Activated T-helper 2 cell treated with anti-CD3 and anti-CD28 coated beads, Interferon-gamma antibody, Interleukin-2, Interleukin-4, amounts not matched to agents 10 μg/mL and 5 μg/mL and 100 μg/mL, durations not matched to agents 14 hours and 24 hours and 36 hours (primary cell): ENCODE measurements at places on chromosomes 1 and 21.

GRCh38 chr1:111615870-111616715, 3.5 kb upstream of the RAP1A start:
- no peaks in the 10 kb centered on the region for H3K27me3 ChIP-seq
- H3K4me1 ChIP-seq = peaks cover 41% of the 10 kb centered on the region
- peaks cover 10% of the 10 kb centered on the region for H3K36me3 ChIP-seq
- peak overlapping the region; percentile 84 for H3K27ac ChIP-seq

DNA sequence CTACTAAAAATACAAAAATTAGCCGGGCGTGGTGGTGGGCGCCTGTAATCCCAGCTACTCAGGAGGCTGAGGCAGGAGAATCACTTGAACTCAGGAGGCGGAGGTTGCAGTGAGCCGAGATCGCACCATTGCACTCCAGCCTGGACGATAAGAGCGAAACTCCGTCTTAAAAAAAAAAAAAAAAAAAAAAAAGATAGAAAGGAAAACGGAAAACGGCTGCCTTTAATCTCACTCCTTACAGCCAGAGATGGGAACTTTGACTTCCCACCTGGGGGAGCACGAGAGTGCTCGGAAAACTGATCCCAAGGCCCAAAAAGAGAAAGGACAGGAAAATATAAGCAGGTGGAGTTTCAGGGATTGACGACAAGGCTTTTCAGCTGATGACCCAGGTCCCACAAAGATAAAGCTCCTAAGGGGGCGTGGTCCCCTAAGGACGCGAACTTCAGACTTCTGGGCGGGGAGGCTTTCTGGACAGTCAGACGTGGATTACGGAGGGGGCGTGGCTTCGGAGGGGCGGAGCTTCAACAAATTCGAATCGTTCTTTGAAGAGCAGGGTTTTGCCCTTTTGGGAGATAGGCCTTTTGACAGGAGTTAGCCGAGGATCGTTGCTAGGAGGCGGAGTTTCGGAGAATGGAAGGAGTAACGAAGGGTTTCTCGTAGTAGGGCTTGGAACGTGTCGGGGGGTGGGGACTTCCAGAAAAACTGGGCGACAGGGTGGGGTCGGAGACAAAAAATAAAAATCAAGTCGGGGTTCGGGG, 958 bp upstream of the CKS1B start:
- H3K4me1 ChIP-seq = peaks cover 36% of the 10 kb centered on the region
- no peaks in the 10 kb centered on the region for H3K27me3 ChIP-seq
- no peak overlapping the region for H3K27ac ChIP-seq
- H3K4me3 ChIP-seq = no peak overlapping the region
- peak; percentile 92 for DNase-seq
- H3K36me3 ChIP-seq = peaks cover 33% of the 10 kb centered on the region

GRCh38 chr1:42340901-42341300, 5.9 kb upstream of the FOXJ3 start:
- H3K4me1 ChIP-seq = peaks cover 12% of the 10 kb centered on the region
- DNase-seq = no peak
- H3K27me3 ChIP-seq = peaks cover 2% of the 10 kb centered on the region

DNA sequence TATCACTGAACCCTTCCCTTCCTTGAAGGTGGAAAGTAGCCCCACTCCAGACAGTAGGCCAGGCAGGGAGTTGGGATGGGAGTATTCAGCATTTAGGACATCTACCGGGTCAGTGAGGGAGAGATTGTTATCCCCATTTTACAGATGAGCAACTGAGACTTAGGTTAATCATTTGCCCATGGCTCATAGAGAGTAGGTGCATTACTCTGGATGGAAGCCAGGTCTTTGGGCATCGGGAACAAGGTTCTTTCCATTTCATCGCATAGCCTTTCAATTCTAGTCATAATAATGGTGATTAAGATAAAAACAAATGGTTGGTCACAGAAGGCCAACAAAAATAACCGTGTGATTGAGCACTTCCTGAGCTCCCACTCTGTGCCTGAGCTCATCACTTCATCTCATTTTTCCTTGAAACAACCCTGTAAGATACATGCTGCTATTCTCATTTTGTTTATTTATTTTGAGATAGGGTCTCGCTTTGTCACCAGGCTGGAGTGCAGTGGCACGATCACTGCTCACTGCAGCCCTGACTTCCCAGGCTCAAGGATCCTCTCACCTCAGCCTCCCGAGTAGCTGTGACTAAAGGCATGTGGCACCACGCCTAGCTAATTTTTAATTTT, 64.8 kb downstream of the NAV1 start:
- no peak overlapping the region for H3K27ac ChIP-seq
- H3K27me3 ChIP-seq = no peaks in the 10 kb centered on the region
- H3K4me1 ChIP-seq = no peaks in the 10 kb centered on the region
- no peak for DNase-seq
- no peak overlapping the region for H3K4me3 ChIP-seq

- no peaks in the 10 kb centered on the region for H3K27me3 ChIP-seq
- peaks cover 15% of the 10 kb centered on the region for H3K36me3 ChIP-seq
- DNase-seq = no peak
- no peak overlapping the region for H3K4me3 ChIP-seq
Measured at GRCh38 chr1:10490286-10490970, 15.7 kb downstream of the PEX14 start.

DNA sequence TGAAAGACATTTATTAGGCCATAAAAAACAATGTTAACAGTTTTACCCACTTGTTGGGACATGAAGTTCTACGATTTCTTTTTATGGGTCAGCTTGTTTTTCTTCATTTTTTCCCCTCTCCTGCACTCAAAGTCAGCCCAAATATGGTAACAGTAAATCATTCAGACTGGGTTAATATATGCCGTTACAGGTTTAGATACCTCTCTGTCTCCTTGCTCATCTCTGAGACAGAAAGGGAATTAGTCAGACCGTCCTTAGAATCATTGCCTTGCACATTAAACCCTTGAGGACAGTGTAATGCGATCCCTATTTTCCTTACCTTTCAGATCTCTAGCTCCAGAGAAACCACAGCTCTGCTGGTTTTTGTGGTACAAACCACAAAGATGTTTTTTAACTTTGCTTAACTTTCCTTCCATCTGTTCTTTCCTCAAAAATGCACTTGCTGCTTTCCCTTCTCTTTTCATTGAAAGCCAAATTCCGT, 613.3 kb downstream of the PLPP3 start:
- no peak overlapping the region for H3K27ac ChIP-seq
- no peak for DNase-seq
- no peaks in the 10 kb centered on the region for H3K27me3 ChIP-seq
- no peaks in the 10 kb centered on the region for H3K4me1 ChIP-seq
- no peaks in the 10 kb centered on the region for H3K36me3 ChIP-seq
- no peak overlapping the region for H3K4me3 ChIP-seq

GRCh38 chr1:113666126-113666525, 93.2 kb downstream of the PHTF1 start:
- H3K27ac ChIP-seq = no peak overlapping the region
- no peak for DNase-seq
- H3K27me3 ChIP-seq = no peaks in the 10 kb centered on the region
- H3K4me3 ChIP-seq = no peak overlapping the region
- H3K4me1 ChIP-seq = no peaks in the 10 kb centered on the region

DNA sequence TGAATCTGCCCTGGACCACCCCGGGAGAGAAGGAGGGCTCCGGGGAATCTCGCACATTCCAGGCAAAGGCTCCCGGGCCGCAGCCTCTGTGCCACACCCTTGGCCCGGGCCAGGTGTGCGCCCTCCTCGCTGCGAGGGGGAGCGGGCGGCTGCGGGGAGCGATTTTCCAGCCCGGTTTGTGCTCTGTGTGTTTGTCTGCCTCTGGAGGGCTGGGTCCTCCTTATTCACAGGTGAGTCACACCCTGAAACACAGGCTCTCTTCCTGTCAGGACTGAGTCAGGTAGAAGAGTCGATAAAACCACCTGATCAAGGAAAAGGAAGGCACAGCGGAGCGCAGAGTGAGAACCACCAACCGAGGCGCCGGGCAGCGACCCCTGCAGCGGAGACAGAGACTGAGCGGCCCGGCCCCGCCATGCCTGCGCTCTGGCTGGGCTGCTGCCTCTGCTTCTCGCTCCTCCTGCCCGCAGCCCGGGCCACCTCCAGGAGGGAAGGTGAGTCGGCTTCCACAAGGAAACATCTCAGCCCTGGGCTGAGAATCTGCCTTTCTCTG, at the start of gene LAMC2:
Gene LAMC2, plus strand, starts transcription at position 324 of the 550 bp plus-strand sequence. Its CDS starts 89 bp downstream, at position 413.
- H3K4me3 ChIP-seq = no peak within 1 kb of the TSS
- H3K36me3 ChIP-seq = no peaks in the 10 kb centered on the region
- no peak within 1 kb of the TSS for H3K27ac ChIP-seq

DNA sequence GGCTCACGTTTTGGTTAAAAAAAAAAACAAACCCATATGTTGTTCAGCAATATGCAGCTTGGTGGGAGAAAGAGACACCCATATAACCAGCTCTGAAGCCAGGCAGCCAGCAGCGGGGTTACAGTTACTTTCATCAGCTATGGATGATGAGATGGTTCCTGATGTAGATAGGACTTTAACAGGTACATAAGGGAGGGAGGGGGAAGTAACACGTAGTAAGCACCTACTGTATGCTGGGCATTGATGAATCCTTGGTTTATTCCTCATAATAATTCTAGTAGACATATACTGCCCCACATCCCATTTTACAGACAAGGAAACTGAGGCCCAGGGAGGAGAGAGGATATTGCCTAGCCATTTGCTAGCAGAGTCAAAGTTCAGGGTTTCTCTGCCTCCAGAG, 2.0 kb downstream of the SLC1A7 start:
- H3K36me3 ChIP-seq = no peaks in the 10 kb centered on the region
- DNase-seq = no peak
- H3K4me1 ChIP-seq = no peaks in the 10 kb centered on the region

DNA sequence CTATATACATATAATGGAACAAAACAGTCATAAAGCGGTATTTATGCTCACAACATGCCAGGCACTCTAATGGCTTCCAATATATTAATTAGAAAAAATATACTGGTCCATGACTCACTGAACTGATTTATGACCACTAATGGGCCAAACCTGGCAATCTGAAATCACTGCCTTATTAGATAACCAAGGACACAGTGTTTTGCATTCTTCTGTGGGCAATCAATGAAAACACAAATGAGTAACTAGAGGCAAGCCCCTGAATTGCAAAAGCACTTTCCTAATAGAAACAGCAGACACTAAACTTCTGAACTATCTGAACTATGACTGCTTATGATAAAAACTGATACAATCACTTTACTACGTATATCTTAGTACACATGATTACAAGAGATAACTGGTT, 3.5 kb downstream of the GCLM start:
- H3K36me3 ChIP-seq = peaks cover 36% of the 10 kb centered on the region
- no peak for DNase-seq
- no peak overlapping the region for H3K4me3 ChIP-seq
- H3K4me1 ChIP-seq = peaks cover 38% of the 10 kb centered on the region

GRCh38 chr1:198678901-198679329, 40.1 kb downstream of the PTPRC start:
- peaks cover 81% of the 10 kb centered on the region for H3K4me1 ChIP-seq
- peak; percentile 35 for DNase-seq
- H3K27ac ChIP-seq = peak overlapping the region; percentile 92
- H3K36me3 ChIP-seq = peaks cover 54% of the 10 kb centered on the region

- H3K4me1 ChIP-seq = peaks cover 12% of the 10 kb centered on the region
- H3K27ac ChIP-seq = no peak overlapping the region
- peaks cover 2% of the 10 kb centered on the region for H3K27me3 ChIP-seq
- no peak for DNase-seq
- H3K36me3 ChIP-seq = peaks cover 7% of the 10 kb centered on the region
- no peak overlapping the region for H3K4me3 ChIP-seq
Measured at GRCh38 chr1:182035097-182035770, 26.3 kb downstream of the ZNF648 start.

DNA sequence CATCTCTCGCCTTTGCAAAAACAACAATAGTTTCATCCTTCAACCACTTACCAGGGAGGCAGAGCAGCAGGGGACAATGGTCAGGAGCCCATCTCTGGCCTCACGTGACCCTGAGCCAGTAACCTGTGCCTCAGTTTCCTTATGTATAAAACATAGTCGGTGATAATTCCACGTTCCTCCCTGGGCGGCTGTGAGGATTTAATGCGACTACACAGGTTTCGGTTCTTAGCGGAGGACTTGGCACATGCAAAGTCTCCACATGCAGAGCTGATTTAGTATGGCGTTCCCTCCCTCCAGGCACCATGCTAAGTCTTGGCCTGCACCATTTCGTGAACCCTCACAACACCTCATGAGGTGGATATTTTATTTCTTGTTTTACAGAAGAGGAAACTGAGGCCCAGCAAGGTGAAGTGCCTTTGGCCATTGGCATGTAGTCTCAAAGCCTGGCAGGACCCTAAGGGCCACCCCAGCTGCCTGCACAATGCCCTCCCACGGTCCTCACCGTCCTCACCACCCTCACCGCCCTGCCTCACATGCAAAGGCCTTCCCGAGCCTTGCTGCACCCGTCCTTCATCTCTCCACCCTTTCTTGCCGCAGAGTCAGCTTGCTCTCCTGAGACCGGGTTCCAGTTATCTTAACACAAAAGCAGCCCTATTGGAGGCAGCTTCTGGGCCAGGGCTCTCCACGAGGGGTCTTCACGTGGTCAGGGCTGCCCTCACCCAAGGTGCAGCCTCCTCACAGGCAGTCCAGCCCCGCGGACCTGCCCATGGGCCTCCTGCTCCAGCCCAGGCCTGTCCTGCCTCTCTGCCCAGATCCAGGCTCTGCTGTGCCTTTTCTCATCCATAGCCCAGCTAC, 48.9 kb downstream of the SYF2 start:
- peaks cover 11% of the 10 kb centered on the region for H3K27me3 ChIP-seq
- no peak for DNase-seq
- H3K36me3 ChIP-seq = no peaks in the 10 kb centered on the region
- H3K4me3 ChIP-seq = no peak overlapping the region

DNA sequence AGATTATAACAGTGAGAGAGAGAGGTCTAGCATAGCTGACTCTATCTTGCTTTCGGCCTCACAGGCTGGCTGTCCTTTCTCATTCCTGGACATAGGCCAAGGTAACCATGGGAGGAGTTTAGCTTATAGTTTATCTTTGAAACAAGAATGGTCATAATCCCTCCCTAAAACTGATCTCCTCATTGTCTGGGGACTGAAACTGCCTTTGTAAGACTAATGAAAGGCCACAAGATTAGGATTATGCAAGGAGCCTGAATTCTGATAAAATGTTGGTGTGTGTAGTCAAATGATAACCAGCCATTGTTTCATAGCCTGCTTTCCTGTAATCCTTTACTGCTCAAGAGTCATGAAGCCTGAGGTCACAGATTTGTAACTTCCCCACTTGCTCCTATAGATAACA, 131.9 kb upstream of the LYPLAL1 start:
- DNase-seq = no peak
- H3K36me3 ChIP-seq = no peaks in the 10 kb centered on the region
- no peak overlapping the region for H3K4me3 ChIP-seq
- no peak overlapping the region for H3K27ac ChIP-seq

- H3K27ac ChIP-seq = no peak overlapping the region
- H3K27me3 ChIP-seq = no peaks in the 10 kb centered on the region
- H3K4me3 ChIP-seq = no peak overlapping the region
- peaks cover 2% of the 10 kb centered on the region for H3K4me1 ChIP-seq
- peaks cover 20% of the 10 kb centered on the region for H3K36me3 ChIP-seq
Measured at GRCh38 chr1:5944843-5945167, 47.4 kb downstream of the NPHP4 start.

DNA sequence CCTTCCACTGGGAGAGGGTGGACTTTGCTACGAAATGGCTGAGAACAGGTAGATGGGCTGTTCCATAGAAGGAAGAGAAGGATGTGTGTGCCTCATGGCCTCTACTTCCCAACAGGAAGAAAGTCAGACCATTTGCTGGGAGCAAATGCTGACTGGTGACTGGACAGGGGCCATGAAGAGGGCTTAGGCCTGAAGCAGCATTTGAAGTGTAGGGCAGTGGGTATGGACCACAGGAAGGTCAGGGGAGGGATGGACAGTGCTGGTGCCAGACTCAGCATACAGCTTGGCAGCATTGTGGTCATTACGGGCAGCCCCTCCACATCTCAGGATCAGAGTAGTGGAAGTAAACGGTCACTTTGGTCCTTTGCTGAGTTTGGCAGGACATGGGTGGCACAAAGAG, 275.7 kb downstream of the MATN1 start:
- DNase-seq = no peak
- H3K4me3 ChIP-seq = no peak overlapping the region
- H3K4me1 ChIP-seq = no peaks in the 10 kb centered on the region
- H3K27me3 ChIP-seq = no peaks in the 10 kb centered on the region
- no peaks in the 10 kb centered on the region for H3K36me3 ChIP-seq
